CD8-positive, alpha-beta T cell (primary cell): ENCODE measurements at places on chromosomes 16 and 17. TPM values are rescaled to one million over a fixed set of nuclear protein-coding genes. Genes with fewer than 3 reads are reported as not detected.

GRCh38 chr16:66881014-66881417, 701 bp downstream of the PDP2 start:
- DNase-seq: no peak

DNA sequence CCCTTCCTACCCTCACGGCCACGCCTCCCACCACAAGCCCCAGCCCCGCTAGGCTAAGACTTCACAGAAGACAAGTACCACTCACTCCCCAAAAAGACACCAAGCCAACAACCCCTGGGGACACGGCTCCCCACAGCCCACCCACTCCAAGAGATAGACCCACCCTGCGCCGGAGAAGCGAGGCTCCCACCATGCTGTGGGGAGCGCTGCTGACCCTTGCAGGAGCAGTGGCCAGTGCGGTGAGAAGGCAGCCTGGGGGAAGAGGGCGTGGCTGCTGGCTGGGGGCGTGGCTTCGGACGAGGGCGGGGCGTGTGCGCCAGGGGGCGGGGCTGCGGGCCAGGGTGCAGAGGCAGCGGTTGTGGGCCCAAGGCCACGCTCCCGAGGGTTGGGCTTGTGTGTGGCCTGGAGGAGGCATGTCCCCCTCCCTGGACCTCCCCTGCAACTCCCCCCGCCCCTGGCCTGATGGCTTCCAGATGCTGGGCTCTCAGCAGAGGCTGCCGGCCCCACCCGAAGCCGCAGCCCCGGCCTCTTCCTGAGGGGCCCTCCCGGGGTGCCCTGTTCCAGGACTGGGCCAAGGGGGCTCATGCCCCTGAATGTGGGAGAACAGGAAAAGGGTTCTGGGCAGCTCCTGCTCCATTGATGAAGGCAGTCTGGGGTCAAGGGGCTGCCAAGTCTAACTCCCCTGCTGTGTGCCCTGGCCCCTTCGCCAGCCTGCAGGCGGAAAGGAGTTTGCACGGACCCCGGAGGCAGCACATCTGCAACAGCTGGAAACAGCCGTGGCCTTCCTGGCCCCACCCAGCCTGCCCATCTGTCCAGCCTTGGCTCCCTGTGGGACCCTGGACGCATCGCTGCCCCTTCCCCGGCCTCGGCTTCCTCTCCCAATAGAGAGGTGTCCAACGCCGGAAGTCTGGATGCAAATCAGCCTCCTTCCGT, 9.1 kb downstream of the TFAP4 start:
- DNase-seq: no peak

DNA sequence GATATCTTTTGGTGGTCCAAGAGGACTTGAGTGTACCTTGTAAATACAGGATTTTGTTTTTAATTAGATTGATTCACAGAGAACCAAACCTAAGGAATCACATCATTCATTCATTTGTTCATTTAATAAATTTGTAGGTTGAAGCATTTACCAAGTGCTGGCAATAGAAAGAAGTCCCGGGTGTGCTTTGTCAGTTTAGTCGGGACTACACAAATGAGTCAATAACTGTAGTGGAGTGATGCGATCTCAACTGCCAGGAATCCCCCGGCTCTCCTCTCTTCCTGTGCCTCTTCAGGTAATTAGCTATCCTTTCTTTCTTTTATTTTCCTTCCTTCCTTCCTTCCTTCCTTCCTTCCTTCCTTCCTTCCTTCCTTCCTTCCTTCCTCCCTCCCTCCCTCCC, 1.4 kb upstream of the WWOX start:
- no peak for DNase-seq

GRCh38 chr16:85582229-85582991, 30.7 kb upstream of the GSE1 start:
- DNase-seq: no peak

- no peak for DNase-seq
These were observed 190.0 kb downstream of the C16orf95 start for GRCh38 chr16:87127061-87127765.

DNA sequence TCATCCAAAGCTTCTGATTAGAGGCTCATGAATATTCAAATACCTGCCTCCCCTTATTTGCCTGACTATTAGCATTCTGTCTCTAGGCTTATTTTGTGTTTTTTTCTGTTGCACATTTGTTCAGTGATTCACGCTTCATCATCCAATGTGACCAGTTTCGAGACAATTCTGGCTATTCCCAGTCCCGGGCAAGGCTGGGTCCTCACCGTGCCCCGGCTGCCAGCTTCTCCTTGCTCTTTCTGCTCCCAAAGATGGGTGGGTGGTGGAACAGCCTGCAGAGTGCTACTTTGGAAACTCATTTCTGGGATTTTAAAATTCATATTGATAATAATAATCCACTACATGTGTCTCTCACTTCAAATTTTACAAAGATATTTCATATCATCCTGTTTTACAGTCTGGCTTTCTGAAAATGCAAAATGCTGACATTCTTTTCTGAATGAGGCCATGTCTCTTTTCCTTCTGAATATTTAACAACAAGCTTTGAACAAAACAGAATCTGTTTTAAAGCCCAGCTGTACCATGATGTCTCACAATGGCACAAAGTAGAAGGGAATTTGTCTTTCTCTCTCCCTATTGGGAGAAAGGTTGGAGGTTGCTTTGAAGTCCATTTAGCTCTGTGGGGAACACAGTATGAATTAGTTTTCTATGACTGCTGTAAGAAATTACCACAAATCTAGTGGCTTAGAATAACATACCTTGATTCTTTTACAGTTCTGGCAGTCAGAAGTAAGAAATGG, 116.9 kb upstream of the CDH13 start:
- no peak for DNase-seq

DNA sequence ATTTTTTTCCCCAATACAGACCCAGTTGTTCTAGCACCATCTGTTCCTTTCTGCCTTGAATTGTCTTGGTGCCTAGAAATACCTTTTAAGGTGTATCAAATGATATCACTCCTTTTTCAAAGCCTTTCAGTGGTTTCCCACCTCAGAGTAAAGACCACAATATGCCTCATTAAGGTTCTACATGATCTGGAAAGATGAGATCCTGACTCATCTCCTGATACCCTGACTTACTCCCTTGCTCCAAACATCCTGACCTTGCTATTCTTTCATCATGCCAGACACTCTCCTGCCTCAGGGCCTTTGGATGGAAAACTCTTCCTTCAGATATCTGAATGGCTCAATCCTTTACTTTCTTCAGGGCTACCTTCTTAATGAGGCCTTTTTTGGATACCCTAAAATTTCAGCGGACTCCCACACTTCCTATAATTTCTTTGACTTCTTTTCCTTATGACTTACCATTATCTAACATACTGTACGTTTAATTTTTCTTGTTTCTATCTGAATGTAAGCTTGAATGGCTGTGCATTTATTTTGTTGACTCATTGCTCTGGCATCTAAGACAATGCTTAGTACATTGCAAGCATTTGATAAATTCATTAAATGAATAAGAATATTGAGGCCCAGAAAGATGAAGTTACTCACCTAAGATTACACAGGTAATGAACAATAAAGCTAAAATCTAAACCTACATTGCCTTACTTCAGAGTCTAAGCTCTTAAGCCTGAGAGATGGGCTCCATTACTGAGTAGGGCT, 19.2 kb downstream of the FLOT2 start:
- no peak for DNase-seq

Gene KRTAP4-1
- total RNA-seq: not detected
